ENCODE measurements at places on chromosomes 2 and 18.

GRCh38 chr2:132825601-132826000 is 155.6 kb upstream of the LYPD1 start:
- DNase-seq, result no peak

GRCh38 chr2:168603439-168603961 is 147.4 kb downstream of the CERS6 start:
- no peak for DNase-seq

DNA sequence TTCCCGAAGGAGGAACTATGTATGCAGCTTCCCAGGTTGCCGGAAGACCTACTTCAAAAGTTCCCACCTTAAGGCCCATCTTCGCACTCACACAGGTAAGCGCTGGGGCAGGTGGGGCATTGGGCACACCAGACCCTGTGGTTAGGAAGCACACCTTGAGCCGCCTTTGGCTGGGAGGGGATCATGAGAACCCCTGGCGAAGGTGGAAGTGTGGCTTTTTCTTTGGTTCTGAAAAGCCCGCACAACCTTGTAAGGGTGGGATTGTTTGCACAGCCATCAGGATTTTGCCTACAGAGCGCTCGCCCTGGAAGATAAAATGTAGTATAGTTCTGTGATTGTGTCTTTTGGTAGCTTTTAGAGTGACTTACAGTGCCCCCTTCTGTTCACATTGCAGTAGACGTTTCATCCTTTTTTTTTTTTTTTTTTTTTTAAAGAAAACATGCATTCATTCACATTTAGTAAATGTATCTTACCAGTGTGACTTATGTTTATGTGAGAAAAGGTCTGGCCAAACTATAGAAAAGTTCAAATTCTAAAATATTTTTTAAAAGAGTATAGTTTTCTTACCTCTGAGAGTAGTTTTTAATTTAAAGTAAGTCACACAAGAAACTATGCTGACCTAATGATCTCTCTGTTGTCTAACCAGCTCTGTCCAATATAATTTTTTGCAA is 5.3 kb downstream of the KLF11 start:
- no peak for DNase-seq

- no peak for DNase-seq
Measured at GRCh38 chr18:58396144-58396543, 232.7 kb downstream of the ALPK2 start.

DNA sequence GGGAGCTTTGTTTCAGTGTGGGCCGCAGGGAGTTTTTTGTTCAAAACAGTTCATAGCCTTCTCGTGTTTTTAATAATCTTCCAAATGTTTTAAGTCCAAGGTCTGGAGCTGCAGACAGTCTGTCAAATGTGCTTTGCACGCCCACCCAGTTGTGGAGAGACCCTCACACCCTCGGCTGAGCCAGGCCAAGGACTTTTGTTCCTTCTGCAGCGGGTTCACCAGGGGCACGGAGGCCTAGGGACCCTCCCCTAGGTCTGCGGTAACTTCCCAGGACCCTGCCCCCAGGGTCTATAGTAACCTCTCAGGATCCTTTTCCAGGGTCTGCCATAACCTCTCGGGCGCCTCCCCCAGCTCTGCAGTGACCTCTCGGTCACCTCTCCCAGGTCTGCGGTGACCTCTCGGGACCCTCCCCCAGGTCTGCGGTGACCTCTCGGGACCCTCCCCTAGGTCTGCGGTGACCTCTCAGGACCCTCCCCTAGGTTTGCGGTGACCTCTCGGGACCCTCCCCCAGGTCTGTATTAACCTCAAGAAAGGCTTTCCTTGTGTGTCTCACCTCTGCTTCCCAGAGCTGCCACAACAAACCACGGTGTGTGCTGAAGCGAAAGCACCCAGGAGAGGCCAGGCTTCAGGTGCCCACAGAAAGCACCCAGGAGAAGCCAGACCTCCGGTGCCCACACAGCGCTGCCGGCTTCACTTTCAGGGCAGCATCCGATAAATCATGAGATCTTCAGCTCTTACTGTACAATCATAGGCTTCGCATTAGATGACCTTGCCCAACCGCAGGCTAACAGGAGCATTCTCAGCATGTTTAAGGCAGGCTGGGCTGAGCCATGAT is 301.9 kb upstream of the SALL3 start:
- no peak for DNase-seq

DNA sequence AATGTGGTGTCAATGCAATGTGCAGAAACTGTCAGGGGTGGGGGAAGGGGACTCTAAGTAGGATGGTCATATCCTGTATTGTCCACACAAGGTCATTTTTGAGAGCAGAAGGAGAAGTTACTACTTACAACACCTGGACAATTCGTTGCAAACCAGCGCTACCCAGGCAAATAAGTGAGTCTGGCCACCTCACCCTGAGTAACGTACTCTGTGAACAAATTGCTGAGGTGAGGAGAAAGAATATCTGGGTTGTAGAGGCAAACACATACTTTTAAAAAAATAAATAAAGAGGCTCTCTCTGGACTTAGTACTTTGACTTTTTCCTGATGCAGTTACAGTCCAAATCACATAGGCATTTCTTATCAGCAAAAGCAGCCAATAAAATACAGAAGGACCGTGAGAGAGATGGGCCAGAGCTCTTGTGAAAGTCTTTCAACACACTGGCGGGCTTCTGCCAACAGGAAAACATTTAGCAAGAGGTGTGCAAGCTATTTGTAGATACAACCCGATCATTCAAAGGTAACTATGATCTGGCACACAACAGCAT is 268.2 kb upstream of the ID2 start:
- DNase-seq, result no peak

- DNase-seq, result no peak
Measured at GRCh38 chr18:10757946-10758345, 232.1 kb downstream of the NAPG start.

DNA sequence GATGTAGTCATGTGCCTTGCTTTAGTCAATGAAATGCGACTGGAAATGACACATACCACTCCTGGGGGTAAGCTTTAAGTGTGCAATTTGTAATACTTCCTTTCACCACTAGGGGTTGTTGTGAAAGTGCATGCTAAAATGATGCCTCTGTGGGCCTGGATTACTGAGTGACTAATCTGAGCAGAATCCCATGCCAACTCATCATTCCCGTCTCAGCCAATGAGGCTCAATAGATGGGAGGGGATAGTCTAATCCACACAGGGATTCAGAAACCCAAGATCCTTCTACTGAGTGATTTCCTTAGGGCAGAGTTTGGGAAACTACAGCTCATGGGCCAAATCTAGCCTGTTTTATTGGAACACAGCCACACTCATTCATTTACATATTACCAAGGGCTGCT is 54.0 kb downstream of the HRH4 start:
- DNase-seq, result no peak

- DNase-seq, result no peak
Measured at GRCh38 chr2:83224591-83225200, 1234.4 kb downstream of the SUCLG1 start.

DNA sequence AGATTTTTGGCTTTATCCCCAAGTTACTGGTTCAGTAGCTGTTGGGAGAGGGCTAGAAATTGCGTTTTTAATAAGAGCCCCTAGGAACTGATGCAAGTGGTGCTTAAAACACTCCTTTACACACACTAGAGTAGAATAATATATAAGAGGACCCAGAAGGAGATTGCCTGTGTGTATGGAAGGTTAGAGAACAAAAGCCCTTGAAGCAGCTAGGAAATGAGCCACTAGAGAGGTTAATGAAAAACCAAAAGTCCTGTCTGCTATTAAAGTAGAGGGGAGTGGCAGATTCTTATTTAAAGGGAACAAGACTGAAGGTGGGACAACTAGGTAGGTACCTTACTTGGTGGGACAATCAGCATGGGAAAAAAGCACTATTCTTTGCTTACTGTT is 14.4 kb upstream of the SLC39A10 start:
- no peak for DNase-seq

- DNase-seq, result no peak
Measured at GRCh38 chr2:96521219-96521618, 15.3 kb upstream of the ARID5A start.

DNA sequence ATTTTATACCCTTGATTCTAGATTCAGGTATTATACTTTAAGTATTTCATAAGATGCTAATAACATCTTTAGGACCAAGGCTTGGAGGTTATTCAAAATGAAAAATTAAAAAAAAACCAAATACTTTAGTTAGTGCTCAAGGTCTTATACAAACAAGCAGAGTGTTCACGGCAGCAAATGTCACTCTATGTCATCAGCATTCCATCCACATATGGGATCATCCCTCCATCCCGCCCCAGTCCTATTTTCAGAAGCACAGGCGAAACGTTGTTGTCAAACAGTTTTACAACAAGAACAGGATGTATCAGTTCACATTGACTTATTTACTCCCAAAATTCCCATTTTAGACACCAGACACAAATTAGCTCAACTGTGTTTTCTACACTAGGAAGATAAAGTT is 83.7 kb downstream of the DSEL start:
- DNase-seq, result no peak

DNA sequence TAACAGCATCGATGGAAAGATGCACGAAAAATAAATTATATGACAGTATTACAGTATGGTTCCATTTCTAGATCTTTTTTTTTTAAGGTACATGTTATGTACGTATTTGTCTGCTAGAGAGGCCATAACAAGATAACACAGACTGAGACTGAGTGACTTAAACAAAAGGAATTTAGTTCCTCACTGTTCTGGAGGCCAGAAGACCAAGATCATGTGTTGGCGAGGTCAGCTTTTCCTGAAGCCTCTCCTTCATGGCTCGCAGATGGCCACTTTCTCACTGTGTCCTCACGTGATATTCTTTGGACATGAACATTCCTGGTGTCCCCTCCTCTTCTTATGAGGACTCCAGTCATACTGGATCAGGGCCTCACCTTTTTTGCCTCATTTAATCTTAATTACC is 177.4 kb downstream of the CAPN13 start:
- no peak for DNase-seq

DNA sequence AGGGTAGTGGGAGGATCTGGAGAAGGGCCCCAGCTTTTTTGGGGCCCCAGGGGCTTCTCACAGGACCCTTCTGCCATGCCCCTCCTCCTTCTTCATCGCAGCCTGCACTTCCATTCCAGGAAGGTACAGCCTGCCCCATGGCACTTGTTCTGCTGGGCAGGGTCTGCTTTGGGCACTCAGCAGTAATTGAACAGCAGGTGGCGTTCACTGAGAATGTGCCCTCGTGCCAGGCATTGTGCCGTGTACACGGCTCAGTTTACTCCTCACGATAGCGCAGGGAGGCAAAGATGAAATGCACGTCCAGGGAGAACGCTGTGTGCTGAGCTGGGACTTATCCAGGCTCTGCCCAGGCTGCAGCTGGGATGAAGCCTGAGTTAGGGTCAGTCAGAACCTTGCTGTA is 54.8 kb upstream of the ASB18 start:
- no peak for DNase-seq

- DNase-seq, result no peak
Measured at GRCh38 chr2:193581807-193582206, 1387.1 kb upstream of the TMEFF2 start.

- DNase-seq, result no peak
Measured at GRCh38 chr2:224584785-224585210, 365 bp downstream of the CUL3 start.

DNA sequence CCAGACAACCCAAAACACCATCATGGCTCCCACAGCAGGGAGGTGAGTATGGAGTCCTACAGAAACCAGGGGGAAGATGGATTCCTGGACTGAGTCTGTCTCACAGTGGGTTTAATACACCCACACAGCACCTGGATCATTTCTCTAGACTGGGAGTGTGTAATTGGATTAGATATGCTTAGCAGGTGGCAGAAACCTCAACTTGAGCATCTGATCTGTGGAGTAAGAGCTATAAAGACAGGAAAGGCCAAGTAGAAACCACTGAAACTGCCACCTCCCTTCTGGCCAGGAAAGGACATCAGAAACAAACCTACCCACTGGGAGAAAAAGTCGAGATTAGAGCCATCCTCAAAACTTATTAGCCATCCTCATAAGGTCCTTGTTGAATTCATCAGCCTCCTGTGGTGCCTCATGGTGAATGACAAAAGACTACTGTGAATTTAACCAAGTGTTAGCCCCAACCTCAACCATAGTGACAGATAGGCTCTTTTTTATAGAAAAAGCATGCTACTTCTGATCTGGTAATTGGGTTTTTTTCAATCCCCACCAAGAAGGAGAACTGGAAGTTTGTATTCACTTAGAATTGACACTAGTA is 28.1 kb upstream of the CHST9 start:
- DNase-seq, result no peak

DNA sequence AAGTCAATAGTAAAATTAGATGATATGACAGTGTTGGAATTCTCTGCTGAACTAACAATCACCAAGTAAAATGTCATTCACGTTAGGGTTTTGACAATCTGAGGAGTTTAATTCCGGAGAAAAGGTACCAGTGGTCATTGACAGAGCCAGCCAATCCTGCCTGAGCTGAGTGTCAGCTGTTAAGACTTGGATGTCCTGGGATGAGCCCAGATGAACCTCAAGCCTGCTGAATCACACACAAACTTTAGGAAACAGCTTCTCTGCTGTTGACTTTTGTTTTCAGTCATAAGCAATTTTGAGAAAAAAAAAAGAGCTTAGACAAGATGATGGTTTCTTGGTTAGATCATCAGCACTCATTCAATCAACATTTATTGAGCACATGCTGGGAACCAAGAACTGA is 600.0 kb upstream of the SLC39A10 start:
- no peak for DNase-seq

DNA sequence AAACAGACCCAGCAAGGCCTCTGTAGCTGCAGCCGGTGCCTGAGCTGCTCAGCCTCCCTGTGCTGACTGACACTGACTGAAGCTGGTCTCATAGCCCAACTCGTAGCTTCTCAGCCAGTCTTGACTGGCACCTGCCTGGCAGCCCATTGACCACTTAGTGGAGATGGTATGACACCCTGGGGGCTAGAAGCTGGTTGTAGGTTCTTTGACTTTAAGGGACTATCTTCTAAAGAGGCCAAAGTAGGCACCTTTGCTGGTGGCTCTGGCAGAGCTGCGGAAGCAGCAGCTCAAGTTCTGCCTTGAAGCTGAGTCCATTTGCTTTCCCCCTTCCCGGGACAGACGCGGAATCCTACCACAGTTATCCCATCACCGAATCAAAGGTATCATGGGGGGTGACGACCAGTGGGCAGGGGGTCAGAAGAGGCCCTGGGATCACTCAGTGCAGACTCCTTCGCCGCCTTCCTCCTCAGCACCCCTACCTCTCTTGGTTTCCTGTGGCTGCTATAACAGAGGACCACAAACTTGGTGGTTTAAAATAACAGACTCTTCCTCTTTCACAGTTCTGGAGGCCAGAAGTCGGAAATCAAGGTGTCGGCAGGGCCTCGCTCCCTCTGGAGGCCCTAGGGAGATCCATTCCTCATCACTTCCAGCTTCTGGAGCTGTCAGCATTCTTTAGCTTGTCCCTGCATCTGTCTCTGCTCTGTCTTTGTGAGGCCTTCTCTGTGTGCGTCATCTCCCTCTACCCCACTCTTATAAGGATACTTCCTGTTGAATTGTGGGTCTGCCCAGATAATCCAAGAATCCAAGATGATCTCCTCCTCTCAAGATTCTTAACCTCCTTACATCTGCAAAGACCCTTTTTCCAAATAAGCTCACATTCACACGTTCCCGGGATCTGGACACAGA is 13.7 kb upstream of the FOSL2 start:
- no peak for DNase-seq

- DNase-seq, result no peak
Measured at GRCh38 chr2:217941886-217942728, 60.7 kb downstream of the TNS1 start.

All from right hindlimb (tissue), 1 donor.